ENCODE measurements at places on chromosomes 1 and 21. TPM values are rescaled to one million over a fixed set of nuclear protein-coding genes. Genes with fewer than 3 reads are reported as not detected.

CASZ1 gene
- 6.1 TPM for total RNA-seq

SLC2A1 gene
- 230 TPM for total RNA-seq

ZNF648 gene
- total RNA-seq = 0.23 TPM

MATN1 gene
- 0.28 TPM for total RNA-seq

SLC1A7 gene
- not detected for total RNA-seq

GPATCH4 gene
- 47.9 TPM for total RNA-seq

CATSPERE gene
- 0.45 TPM for total RNA-seq

PLA2G4A gene
- total RNA-seq = 1.8 TPM

LCE3D gene
- total RNA-seq = not detected

AUNIP gene
- 22.9 TPM for total RNA-seq

TCHH gene
- total RNA-seq = 0.07 TPM

ATP1A4 gene
- 0.61 TPM for total RNA-seq

DNA sequence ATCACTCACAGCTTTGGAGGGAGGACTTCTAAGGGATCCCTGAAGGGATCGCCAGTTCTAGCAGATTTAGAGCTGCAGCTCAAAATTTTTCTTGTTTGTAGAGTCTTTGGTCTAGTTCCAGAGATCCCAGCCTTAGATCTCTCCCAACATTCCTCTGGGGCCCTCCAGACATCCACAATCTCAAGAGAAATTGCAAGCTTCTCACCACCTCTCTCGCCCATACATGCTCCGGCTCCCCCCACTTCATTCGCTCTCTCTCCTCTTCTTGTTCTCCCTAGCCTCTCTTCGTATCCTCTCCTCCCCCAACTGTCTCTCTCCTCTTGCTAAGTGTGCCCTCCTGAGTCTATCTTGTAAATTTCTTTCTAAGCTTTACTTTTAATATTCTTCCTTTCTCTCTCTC, 15.1 kb upstream of the TUT4 start:
- no peak for DNase-seq

DNA sequence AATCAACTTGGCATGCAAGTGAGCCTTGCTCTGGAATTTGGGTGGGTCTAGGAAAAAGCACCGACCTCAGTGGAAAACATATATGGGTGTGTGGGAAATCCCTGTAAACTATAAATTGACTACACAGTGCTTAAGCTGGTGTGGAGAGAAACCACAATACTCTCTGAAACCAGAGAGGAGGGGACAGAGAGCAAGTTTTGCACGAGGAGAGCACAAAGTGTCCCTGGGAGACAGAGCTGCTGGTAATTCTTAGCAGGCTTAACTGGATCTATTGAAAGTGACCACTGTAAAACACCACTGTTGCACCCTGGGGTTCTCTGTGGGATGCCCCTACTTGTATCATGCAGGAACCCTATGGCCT, 12.8 kb downstream of the KCNJ15 start:
- DNase-seq = no peak

GRCh38 chr21:46035809-46036695, 54.5 kb downstream of the COL6A1 start:
- no peak for DNase-seq

- no peak for DNase-seq
Measured at GRCh38 chr1:87588495-87588894, 259.8 kb downstream of the LMO4 start.

- DNase-seq = no peak
Measured at GRCh38 chr1:198845271-198845670, 206.4 kb downstream of the PTPRC start.

- no peak for DNase-seq
Measured at GRCh38 chr1:222918801-222919477, 104.1 kb downstream of the DISP1 start.

DNA sequence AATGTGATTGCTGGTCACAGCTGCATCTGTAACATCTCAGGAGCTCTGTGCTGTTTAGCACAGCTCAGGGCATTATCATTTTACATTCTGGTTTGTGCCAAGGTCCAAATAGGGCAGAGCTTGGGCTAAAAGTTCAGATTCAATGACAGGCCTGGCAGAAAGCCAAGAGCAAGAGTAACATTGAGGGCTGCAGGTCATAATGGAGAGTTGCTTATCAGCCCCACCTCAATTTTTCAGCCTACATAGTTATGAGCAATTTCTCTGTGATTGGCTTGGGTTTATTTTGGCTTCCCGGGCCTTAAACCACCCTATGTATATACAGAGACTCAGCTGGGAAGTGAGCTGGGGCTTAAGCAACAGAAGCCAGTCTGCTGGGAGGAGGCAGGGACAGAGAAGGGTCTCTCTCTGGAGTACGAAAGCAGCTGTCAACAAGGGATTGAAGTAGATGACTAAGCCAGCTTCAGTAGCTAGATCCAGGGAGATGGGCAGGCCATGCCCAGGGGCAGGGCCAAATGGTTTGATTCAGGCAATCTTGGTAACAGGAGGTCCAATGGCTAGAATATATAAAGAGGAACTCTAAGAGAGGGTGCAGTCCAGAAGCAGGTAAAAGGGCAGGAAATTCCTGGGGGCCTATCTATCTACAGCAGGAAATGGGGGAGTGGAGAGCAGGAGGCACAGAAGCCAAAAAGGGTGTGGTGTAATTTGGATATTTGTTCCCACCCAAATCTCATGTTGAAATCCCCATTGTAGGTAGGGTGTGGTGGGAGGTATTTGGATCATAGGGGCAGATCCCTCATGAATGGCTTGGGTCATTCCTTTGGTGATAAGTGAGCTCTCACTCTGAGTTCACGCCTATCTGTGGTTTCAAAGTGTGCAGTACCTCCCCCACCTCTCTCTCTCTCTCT, 49.0 kb downstream of the BRINP2 start:
- no peak for DNase-seq

GRCh38 chr1:109441069-109441468, 14.8 kb upstream of the PSMA5 start:
- no peak for DNase-seq

GRCh38 chr1:209434066-209434465, 149.4 kb upstream of the CAMK1G start:
- no peak for DNase-seq

DNA sequence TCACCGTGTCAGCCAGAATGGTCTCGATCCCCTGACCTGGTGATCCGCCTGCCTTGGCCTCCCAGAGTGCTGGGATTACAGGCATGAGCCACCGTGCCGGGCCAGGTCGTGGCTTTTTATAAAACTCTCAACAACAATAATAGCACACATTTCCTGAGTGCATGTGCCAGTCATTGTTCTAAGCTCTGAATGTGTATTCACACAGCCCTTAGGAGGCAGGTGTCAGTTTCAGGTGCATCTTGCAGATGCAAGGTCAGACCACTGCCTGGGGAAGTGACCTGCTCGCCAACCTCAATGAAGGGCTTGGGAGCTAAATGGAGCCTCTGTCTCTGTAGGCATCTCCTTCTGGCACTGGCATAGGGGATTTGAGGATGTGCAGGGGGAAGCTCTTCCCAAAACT, 1.6 kb upstream of the LEFTY2 start:
- no peak for DNase-seq

GRCh38 chr1:31583082-31583994, 7.0 kb downstream of the TINAGL1 start:
- DNase-seq = no peak

GRCh38 chr1:8294170-8294697, 23.7 kb upstream of the SLC45A1 start:
- DNase-seq = no peak

DNA sequence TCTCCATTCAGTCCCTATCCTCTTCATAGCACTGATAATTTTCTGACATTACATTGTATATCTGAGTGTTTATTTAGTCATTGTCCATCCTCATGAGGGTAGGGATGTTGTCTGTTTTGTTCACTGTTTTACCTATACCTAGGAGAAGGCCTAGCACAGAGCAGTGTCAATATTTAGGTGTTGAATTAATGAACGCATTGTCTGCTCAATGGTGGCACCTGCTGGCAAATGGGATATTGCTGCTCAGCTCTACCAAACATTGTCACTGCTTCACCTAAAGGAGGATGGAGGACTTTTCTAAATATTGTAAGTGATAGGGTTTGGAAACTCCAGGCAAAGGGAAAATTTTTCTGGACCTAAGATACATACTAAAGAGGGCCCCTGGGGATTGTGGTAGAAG, 243.9 kb downstream of the RRAGC start:
- DNase-seq = no peak

DNA sequence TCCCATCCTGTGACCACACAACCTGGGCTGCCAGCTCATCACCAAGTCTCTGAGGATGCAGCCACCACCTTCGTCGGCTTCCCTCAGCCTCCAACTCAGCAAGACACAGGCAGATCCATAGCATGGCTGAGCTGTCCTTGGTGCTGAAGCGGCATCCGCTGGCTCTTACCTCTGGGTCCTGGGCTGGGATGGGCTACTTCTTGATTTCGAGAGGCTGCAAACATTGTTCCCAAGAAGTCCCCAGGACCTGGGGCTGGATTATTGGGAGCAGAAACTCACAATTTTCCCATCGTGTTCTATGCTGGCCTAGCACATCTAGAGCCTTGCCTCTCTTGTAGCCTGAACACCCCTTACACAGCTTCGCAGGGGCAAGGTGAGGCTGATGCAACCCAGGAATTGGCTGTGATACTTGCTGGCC, 24.9 kb upstream of the C1QA start:
- DNase-seq = peak; percentile 54

DNA sequence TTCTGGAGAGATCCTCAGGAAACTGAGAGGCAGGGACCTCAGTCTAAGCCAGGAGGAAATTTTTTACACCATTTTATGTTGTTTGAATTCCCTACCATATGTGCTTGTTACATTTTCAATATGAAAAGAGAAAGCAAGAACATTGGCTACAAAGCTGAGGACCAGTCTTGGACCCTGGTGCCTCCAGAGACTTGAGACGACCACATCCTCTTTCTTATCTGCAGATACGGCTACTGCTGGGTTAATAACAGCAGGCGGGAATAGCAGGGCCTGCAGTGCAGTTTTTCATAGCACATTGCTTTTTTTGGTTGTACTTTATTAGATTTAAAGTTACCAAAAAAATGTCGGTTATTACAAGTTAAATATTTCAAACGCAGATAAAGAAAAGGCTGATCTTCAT, 3.9 kb downstream of the KDM4A start:
- no peak for DNase-seq

GRCh38 chr1:204251926-204252689, 38.3 kb upstream of the GOLT1A start:
- no peak for DNase-seq

- DNase-seq = no peak
Measured at GRCh38 chr1:94329276-94329675, 88.9 kb upstream of the ABCD3 start.
